Endothelial cell (in vitro differentiated cells): ENCODE measurements at places on chromosomes 16 and 17. TPM values are rescaled to one million over a fixed set of nuclear protein-coding genes. Genes with fewer than 3 reads are reported as not detected.

Gene NOL3
- total RNA-seq: 2.6 TPM

Gene MIEF2
- 11.6 TPM for total RNA-seq

Gene FBXW10
- not detected for total RNA-seq

Gene CA5A
- total RNA-seq: not detected

Gene CPSF4L
- total RNA-seq: not detected

Gene STX1B
- 5.5 TPM for total RNA-seq

- peak overlapping the region; percentile 62 for H3K27ac ChIP-seq
- H3K4me3 ChIP-seq: peak overlapping the region; percentile 90
- DNase-seq: no peak
- peaks cover 9% of the 10 kb centered on the region for H3K36me3 ChIP-seq
- peaks cover 11% of the 10 kb centered on the region for H3K4me1 ChIP-seq
- peaks cover 2% of the 10 kb centered on the region for H3K27me3 ChIP-seq
Measured at GRCh38 chr16:13919330-13919682, 648 bp upstream of the ERCC4 start.

- H3K36me3 ChIP-seq: no peaks in the 10 kb centered on the region
- H3K27ac ChIP-seq: no peak overlapping the region
- no peaks in the 10 kb centered on the region for H3K27me3 ChIP-seq
- no peak overlapping the region for H3K4me3 ChIP-seq
- DNase-seq: no peak
Measured at GRCh38 chr16:54334208-54334607, 47.6 kb upstream of the IRX3 start.

GRCh38 chr16:28499854-28500253 is 5.4 kb downstream of the APOBR start:
- H3K27ac ChIP-seq: no peak overlapping the region
- no peak for DNase-seq
- no peak overlapping the region for H3K4me3 ChIP-seq
- no peaks in the 10 kb centered on the region for H3K36me3 ChIP-seq
- peaks cover 9% of the 10 kb centered on the region for H3K27me3 ChIP-seq

- peaks cover 10% of the 10 kb centered on the region for H3K4me1 ChIP-seq
- no peaks in the 10 kb centered on the region for H3K36me3 ChIP-seq
- no peaks in the 10 kb centered on the region for H3K27me3 ChIP-seq
- no peak for DNase-seq
- no peak overlapping the region for H3K4me3 ChIP-seq
Measured at GRCh38 chr17:78588258-78589030, 11.2 kb upstream of the DNAH17 start.

DNA sequence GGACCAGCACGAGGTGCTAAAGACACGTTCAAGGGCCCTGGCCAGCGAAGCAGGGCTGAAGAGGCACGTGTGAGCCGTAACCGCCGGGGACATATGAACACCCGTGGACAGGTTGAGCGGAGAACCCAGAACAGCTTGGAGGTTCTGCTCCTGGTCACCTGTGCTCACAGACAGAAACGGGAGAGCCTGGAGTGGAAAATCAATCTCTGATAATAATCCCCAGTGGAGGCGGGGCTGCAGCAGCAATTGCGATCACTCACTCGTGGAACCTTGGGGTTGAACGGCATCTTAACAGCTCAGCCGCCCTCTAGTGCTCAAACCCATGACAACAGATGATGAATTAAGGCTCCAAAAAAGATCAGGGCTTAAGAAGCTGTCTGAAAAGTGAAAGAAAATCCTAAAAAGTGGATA is 25.6 kb downstream of the WIPI1 start:
- peak overlapping the region; percentile 56 for H3K4me3 ChIP-seq
- peak overlapping the region; percentile 4 for H3K27ac ChIP-seq
- DNase-seq: peak; percentile 22
- peaks cover 62% of the 10 kb centered on the region for H3K36me3 ChIP-seq
- H3K27me3 ChIP-seq: peaks cover 5% of the 10 kb centered on the region

GRCh38 chr17:19753661-19754463 is 5.8 kb upstream of the ALDH3A1 start:
- no peak for DNase-seq
- H3K4me1 ChIP-seq: peaks cover 8% of the 10 kb centered on the region
- H3K27ac ChIP-seq: no peak overlapping the region
- H3K36me3 ChIP-seq: peaks cover 4% of the 10 kb centered on the region

DNA sequence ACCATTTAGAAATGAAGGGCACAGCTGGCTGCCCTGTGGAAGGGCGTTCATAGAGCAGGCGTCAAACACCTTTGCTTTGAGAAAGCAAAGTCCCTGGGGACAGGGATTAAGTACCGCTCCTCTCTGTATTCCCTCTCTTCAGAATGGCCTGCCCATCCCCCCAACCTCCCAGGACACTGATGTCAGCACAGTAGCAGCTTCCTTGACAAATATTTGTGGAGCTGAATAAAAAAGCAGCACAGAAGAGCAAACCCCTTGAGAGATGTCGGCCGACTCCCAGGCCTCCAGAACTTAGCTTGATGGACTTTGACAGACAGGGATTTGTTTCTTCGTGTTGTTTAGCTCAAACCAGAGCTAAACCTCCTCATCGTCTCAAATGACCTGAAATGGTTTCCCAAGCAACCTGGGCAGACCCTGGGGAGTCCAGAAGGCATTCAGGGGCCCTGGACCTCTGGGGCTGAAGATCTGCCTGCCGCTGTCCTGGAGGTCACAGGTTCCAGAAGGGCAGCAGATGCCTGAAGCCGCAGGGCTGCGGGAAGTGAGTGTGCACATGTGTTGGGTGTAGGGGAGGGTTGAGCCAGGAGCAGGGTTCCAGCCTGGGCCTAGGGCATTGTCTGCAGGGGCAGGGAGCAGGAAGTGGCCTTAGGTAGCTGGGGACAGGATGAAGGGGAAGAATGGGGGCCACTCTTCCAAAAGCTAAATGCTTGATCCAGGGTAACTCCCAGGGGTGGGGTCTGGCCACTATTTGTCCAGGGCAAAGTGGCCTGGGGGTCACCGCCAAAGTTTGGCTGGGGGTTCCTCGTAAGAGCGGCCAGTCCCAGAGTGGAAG is 42.3 kb upstream of the NKD1 start:
- H3K4me3 ChIP-seq: no peak overlapping the region
- H3K27me3 ChIP-seq: peaks cover 5% of the 10 kb centered on the region
- peaks cover 16% of the 10 kb centered on the region for H3K4me1 ChIP-seq
- H3K36me3 ChIP-seq: no peaks in the 10 kb centered on the region
- H3K27ac ChIP-seq: no peak overlapping the region

GRCh38 chr16:86663685-86664521 is 85.6 kb downstream of the FOXL1 start:
- no peak for DNase-seq
- H3K27ac ChIP-seq: peak overlapping the region; percentile 85
- no peak overlapping the region for H3K4me3 ChIP-seq
- H3K36me3 ChIP-seq: peaks cover 7% of the 10 kb centered on the region
- H3K27me3 ChIP-seq: peaks cover 1% of the 10 kb centered on the region

DNA sequence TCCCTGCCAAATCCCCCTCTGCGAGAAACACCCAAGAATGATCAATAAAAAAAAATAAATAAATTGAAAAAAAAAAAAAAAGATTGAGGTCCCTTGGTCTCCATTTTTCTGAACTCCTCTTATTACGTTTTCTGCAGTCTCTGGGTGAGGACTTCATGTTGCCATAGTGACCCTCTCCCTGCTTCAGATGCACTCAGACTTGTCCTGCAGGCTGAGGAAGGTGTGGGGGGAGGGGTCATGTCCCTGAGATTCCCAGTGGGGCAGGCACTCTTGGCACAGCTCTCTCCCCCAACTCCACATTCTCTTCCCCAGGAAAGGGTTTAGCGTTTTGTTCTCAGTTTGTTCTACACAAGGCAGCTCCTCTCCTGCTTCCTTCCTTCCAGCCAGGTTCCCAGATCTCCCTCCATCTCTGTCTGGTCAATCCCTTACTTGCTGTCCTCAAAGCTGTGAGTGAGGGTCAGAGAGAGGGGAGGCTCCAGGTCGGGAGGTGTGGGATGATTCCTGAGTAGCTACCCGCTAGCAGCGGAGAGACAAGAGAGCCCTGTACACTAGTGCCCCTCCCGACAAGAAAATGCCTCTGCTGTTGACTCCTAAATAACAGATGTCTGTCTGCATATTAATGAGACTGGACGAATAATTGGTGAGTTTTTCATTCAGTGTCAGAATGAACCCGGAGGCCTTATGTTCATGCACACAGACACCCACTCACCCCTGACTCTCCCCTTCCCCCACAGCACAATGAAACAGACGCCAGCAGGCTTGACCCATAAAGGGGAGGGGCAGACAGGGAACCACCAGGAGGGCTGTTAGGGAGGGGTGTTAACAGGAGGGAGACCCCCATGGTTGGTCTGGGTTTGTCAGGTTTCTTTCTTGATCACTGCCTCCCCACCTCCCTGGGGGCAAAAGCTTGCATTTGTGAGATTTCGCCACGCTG is 9.2 kb downstream of the RND2 start:
- DNase-seq: no peak
- H3K27me3 ChIP-seq: peaks cover 2% of the 10 kb centered on the region
- no peak overlapping the region for H3K4me3 ChIP-seq
- H3K4me1 ChIP-seq: peaks cover 11% of the 10 kb centered on the region
- H3K36me3 ChIP-seq: no peaks in the 10 kb centered on the region

DNA sequence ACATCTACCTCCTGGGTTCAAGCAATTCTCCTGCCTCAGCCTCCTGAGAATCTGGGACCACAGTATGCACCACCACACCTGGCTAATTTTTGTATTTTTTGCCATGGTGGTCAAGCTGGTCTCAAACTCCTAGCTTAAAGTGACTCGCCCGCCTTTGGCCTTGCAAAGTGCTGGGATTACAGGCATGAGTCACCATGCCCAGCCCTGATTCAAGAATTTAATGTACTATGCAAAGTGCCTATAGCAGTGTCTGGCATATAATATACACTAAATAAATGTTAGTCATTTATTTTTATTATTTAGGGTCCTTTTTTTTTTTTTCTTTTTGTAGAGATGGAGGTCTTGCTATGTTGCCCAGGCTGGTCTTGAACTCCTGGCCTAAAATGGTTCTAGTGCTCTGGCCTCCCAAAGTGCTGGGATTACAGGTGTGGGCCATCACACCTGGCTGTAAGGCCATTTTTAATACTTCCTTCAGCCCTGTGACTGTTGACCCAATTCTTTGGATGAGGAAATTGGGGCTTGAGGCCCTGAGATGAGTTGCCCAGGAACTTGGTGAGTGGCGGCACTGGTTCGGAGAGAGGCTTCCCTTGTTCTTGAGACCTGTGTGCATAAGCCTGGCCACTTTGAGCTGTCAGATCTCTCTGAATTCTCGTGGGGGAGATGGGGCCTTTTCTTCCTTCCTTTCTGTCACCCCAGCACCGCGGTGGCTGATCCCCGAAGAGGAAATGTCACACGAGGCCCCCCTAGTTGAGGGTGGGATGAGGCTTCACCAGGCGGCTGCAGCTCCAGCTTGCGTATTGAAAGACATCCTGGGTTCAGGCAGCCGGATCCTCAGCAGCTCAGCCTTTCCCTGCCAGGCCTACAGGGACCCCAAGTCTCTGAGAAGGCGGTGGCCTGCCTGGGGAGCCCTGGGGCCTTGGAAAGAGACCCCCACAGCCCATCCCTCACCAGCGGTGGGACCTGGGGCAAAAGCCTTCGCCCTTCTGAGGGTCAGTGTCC is 38.7 kb downstream of the LAT start:
- no peaks in the 10 kb centered on the region for H3K4me1 ChIP-seq
- H3K27ac ChIP-seq: no peak overlapping the region
- no peak for DNase-seq
- no peaks in the 10 kb centered on the region for H3K27me3 ChIP-seq
- no peak overlapping the region for H3K4me3 ChIP-seq

DNA sequence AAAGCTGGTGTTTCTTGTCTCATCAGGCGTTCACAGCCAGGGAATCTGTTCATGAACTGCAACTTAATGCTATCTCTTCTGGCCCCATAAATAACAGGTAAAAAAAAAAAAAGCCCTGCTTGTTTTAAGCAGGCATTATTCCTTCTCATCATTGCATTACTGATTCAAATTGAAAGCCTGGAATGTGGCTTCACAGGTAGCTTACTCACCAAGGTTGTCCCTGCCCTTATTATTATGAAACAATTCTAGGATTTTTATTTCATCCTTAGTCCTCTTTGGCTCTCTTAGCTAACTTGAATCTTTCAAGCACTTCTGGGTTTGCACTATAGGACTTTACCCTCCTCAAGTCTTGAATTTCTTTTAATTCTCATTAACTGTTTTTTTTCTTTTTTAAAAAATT is 113.3 kb downstream of the CNTNAP4 start:
- H3K27ac ChIP-seq: no peak overlapping the region
- no peak for DNase-seq
- no peak overlapping the region for H3K4me3 ChIP-seq
- H3K4me1 ChIP-seq: no peaks in the 10 kb centered on the region

DNA sequence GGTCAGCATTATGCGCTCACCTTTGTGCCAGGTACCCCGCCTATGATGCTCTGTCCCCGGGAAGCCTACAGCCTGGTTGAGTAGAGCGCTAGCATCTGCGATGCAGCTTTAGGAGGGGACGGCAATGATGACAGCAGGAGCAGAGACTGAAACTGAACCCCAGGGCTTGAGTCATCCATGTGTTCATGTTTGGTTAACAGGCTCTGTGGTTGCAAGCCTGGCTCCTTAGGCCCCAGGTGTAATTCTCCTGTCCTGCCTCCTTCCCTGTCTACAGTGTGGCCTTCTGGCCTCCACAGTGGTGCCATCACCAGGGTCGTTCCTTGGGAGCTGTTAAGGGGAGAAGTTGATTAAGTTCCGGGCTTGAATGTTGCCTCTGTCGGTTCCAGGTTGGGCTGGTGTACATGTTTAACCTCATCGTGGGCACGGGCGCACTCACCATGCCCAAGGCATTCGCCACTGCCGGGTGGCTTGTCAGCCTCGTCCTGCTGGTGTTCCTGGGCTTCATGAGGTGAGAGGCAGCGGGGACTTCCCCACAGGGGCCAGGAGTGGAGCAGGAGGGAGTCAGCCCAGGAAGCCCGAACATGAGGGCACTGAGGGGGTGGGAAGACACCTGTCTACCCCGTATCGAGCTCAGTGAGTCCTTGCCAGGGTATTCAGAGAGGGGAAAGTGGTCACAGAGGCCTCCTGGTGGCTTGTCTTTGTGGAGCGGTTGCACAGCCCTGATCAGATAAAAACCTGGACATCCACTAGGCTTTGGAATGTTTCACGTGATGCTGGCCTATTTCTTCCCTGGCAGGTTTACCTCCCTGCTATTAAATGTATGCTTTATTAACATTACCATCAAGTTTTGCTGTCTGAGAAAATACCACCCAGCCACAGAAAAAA is 9.2 kb upstream of the NAT9 start:
- H3K4me3 ChIP-seq: no peak overlapping the region
- DNase-seq: no peak
- no peak overlapping the region for H3K27ac ChIP-seq
- H3K27me3 ChIP-seq: peaks cover 9% of the 10 kb centered on the region

GRCh38 chr16:1667916-1668315 is 10.2 kb upstream of the JPT2 start:
- DNase-seq: no peak
- H3K27ac ChIP-seq: peak overlapping the region; percentile 30
- peaks cover 11% of the 10 kb centered on the region for H3K4me1 ChIP-seq

- H3K27me3 ChIP-seq: no peaks in the 10 kb centered on the region
- H3K4me1 ChIP-seq: peaks cover 3% of the 10 kb centered on the region
- H3K36me3 ChIP-seq: peaks cover 4% of the 10 kb centered on the region
- H3K27ac ChIP-seq: no peak overlapping the region
Measured at GRCh38 chr16:69276148-69277115, 34.7 kb upstream of the VPS4A start.

- no peak overlapping the region for H3K27ac ChIP-seq
- DNase-seq: no peak
- no peaks in the 10 kb centered on the region for H3K36me3 ChIP-seq
- peaks cover 4% of the 10 kb centered on the region for H3K4me1 ChIP-seq
Measured at GRCh38 chr16:50600582-50601283, 52.5 kb downstream of the NKD1 start.

GRCh38 chr17:60610473-60610872 is 10.5 kb downstream of the PPM1D start:
- peaks cover 2% of the 10 kb centered on the region for H3K27me3 ChIP-seq
- no peak overlapping the region for H3K4me3 ChIP-seq
- no peak for DNase-seq
- peaks cover 8% of the 10 kb centered on the region for H3K36me3 ChIP-seq
